ENCODE measurements at places on chromosomes 12 and 14. TPM values are rescaled to one million over a fixed set of nuclear protein-coding genes. Genes with fewer than 3 reads are reported as not detected.

The ARG2 gene
- 1.1 TPM for total RNA-seq

The PARP11 gene
- 7.3 TPM for total RNA-seq

GRCh38 chr14:81819344-81819743, 285.7 kb upstream of the SEL1L start:
- DNase-seq: no peak

GRCh38 chr12:8849876-8850275, 27.5 kb downstream of the A2ML1 start:
- DNase-seq: no peak

DNA sequence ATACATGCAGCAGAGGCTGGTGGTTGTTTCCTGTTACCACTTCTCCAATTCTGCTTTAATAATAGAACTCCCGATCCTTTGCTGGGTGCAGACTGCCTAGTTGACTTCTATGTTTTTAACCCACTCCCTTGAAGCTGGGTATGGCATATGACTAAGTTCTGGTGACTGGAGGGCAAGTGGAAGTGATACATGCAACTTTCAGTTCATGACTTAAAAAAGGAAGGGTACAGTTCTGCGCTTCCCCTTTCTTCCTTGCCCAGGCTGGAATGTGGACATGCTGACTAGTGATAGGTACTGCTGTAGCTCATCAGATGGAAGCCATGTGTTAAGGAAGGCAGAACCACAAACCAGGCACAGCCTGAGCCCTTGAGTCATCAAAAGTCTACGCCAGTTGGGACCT, 2.4 kb upstream of the A2M start:
- DNase-seq: no peak

DNA sequence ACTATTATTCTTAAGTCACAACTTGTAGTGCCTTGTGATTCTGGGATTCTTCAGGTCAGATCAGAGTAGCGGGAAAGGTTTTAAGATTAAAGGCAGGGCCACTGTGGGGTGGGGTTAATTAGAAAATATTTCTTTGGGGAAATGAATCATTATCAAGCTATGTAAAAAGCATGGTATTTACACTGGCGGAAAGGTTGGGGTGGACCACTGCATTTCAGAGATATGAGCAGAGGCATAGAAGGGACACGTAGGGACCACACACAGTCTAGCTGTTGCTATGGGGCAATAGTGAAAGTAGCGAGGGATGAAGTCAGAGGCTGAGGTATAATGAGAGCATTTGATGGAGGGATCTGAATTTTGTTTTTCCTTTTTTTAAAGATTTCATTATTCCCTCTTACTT, 31.7 kb upstream of the KCNH3 start:
- DNase-seq: no peak

DNA sequence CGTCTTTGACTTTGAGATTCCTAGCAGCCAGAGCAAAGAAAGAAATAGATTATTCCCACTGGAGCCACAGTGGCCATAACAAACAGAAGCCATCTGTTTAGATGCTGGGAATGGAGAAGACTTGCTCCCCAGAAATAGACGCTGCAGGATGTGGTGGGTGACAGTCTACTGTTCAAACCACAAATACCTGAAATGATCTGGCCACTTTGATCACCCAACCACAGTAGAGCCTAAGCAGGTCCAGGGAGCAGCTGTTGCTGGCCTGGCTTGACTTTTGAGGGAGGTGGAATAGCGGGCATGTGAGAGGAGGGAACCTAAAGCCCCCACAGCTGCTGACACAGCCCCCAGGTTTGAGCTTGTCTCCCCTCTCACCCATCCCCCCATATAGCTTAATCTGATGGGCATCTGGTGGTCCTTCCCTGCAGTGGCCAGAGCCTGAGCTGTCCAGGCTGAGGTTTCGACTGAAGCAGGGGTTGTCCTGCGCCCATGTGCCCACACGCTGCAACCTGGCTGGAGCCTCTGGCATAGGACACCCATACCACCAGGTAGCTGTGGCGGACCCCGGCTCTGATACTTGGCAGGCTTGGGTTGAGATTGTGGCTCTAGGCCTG, 38.7 kb downstream of the SH2B3 start:
- no peak for DNase-seq

- no peak for DNase-seq
Observed at GRCh38 chr14:69615496-69616407, 4.4 kb downstream of the SUSD6 start.

DNA sequence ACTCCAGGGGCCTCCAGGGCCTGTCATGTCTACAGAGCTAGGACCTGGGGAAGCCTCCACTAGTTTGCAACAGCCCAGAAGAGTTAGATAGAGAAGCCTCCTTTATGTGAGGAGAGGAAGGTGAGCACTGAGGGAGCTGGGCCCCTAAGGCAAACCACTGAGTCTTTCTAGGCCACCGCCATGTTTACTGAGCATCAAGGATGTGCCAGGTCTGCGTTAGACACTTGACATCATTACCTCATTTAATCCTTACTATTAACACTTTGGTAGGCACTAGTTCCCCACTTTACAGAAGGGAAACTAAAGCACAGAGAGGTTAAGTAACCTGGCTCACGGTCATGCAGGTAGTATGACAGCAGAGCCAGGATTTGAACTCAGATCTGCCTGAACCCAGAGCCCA, 12.9 kb downstream of the CTDSP2 start:
- DNase-seq: no peak
